ENCODE measurements at places on chromosomes 1 and 21.

- no peak for DNase-seq
These were observed 671.9 kb downstream of the PTPRC start for GRCh38 chr1:199310708-199311107.

DNA sequence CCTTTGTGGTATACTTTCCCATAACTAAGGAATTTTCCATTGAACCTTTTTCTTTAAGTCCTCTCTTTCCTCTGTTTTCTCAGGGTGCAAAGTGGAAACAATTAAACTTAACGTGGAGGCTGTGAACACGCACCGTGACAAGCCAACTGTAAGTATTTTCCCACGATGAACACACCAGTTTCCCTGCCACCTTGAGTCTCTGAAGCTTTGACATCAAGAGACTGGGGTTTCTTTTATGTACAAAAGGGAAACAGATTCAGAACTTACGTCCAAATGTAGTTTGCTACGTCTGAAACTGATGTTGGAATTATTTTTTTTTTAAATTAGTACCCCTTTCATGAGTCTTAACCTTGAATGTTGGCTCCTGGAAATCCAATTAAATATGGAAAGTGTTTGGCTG, 17.2 kb upstream of the C4BPB start:
- DNase-seq: no peak

- no peak for DNase-seq
These were observed 78.0 kb upstream of the KCNJ6 start for GRCh38 chr21:37994211-37994610.

DNA sequence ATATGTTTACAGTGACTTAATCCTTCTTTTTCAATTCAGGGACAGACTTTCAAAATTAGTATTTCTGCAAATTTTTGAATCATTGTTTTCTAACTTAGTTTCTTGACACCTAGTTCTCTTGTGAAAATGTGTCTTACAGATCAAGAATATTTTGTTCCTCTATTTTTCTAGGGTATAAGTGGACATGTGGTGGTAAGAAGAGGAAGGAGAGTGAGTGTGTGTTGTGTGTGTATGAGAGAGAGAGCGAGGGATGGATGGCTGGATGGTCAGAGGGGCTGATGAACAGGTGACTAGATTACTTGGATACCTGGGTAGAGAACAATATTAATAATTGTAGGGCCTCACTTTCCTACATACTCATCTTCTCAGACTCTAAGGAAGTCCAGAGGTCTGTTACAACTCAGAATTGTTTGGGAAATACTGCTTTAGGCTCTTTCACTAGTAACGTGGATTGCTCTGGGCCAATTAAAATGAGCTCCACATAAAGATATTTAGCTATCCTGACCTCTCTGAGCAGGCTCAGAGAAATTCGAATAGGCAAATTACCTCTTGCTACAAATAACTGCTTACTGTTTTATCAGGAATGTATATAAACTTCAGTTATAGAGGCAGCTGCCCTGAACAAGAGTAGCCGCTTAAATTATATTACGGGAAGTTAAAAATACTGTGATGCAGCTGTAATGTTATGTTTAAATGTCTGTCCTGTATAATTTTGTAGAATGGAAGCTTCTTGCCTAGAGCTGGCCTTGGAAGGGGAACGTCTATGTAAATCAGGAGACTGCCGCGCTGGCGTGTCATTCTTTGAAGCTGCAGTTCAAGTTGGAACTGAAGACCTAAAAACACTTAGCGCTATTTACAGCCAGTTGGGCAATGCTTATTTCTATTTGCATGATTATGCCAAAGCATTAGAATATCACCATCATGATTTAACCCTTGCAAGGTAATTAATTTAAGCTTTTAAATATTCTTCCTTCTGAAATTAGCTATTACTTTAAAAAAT, 19.7 kb downstream of the GPSM2 start:
- DNase-seq: no peak

GRCh38 chr21:34046917-34047316, 26.5 kb upstream of the MRPS6 start:
- no peak for DNase-seq

DNA sequence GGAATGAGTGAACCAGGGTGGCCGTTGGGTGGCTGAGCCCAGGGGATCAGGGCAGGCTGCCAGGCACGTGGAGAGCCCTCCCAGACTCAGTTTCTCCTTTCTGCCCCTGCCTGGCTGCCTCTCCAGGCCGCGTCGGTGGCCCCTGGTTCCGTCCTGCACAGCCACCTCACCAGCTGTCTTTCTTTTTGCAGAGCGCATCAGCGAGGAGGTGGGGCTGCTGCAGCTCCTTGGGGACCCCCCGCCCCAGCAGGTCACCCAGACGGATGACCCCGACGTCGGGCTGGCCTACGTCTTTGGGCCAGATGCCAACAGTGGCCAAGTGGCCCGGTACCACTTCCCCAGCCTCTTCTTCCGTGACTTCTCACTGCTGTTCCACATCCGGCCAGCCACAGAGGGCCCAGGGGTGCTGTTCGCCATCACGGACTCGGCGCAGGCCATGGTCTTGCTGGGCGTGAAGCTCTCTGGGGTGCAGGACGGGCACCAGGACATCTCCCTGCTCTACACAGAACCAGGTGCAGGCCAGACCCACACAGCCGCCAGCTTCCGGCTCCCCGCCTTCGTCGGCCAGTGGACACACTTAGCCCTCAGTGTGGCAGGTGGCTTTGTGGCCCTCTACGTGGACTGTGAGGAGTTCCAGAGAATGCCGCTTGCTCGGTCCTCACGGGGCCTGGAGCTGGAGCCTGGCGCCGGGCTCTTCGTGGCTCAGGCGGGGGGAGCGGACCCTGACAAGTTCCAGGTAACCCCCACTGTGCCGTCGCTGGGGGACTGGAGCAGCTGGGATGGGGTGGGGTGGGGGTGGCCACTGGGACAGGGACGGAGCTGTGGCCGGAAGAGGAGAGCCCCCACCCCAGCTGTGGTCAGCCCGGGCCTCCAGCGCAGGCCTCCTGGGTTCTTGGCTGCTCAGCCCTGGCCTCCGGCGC, 63.3 kb downstream of the COL18A1 start:
- DNase-seq: no peak

- peak; percentile 98 for DNase-seq
These were observed 262.8 kb downstream of the TPR start for GRCh38 chr1:186112280-186112679.

DNA sequence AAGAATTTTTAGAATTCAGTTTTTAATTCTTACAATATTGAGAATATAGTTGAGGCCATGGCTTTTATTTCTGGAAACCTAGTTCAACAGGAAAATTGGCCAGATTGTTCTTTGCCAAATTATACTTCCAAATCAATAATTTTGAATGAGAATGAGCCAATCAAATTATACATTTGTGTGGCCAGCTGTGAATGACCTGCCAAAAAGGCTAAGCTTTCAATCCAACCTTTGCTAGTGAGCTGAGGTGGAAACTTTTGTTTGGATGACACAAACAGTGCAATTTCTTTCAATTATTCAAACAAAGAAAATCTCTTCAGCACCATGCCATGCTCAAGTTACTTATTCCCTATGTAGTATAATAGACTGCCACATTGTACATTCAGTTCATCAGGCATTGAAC, 167.8 kb downstream of the PATJ start:
- no peak for DNase-seq

GRCh38 chr1:58802640-58803399, 19.0 kb upstream of the JUN start:
- no peak for DNase-seq

DNA sequence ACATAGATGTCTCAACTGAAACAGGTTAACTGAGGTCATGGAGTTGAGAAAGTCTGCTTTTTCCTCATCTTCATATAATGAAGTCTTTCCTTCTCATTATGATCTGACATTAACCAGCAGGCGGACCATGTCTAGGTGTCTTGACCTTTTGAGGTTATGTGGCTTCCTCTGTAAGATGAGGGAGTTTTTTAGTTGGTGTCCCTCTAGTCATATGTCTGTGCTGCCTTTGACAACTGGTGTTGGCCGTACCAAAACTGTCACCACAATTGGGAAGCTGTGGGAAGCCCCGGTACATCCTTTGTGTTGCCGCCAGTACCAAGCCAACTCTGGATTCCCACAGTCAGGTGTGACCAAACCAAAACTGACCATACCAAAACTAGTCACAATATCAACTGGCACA, 105.1 kb downstream of the PBX1 start:
- DNase-seq: no peak

GRCh38 chr1:84376000-84376910, 22.0 kb upstream of the DNASE2B start:
- no peak for DNase-seq

DNA sequence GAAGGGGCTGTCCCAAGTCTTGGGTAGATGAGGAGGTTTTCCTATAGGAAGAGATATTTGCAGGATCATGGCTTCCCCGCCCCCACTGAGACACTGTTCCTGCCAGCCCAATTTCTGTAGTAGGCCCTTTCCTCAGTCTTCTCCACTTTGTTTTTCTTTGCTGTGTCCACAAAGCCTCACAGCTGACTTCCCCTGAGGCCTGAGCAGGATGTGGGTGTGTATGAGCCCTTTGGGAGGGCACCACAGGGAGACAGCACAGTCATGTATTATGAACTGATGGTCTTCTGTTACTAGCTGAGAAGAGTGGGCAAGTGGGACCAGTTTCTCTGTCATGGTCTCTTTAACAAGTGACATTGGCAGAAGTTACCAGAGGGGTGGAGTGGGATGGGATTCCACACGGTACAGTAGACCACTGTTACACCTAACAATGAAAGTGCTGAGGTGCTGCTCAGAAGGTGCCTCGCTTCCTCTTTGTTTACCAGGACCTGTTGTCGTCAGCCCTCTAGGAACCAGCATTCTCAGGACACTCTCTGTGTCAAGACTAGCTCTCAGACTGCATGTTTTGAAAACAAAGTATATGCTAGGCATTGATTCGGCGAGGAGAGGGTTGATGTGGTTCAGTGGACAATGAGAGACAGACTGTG, 253.8 kb upstream of the HOOK1 start:
- no peak for DNase-seq

GRCh38 chr1:169844941-169845608, 48.6 kb downstream of the SCYL3 start:
- no peak for DNase-seq

DNA sequence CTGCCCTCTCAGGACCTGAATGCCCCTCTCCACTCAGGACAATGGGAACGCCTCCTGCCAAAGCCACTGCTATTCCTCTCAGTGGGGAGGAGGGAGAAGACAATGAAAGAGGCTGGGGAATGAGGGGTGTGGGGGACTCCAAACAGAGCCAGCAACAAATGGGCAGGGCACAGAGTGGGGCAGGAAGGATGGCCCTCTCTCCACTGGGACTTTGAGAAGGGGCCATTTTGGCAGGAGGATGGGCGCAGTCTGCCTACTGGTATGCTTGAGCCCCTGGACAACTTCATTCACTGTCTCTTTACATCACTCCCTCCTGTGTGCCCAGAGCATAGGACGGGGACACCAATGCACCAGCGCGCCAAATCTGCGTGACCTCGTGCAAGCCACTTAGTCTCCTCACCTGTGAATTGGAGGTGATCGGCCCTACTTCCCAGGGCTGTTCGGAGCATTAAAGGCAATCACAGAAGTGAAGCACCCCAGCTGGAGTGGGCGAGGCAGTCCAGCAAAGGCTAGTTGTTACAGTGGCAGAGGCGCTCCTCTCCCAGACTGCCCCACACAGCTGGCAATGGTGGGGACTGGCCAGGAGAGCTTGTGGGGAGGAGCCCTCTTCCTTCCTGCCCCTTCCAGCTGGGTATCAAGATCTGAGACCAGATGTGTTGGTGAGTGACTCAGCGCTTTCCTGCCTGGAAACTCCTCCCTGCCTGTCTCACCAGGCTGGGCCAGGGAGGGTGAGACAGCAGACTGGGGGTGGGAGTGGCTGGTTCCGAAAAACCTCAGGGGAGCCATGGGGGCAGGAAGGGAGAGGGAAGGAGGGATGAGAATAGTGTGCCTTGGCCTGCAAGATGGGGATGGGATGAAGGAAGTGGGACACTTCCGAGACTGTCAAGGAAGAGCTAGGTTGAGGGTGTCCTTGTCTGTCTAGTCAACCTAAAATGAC, 22.4 kb upstream of the SYNC start:
- peak; percentile 97 for DNase-seq

DNA sequence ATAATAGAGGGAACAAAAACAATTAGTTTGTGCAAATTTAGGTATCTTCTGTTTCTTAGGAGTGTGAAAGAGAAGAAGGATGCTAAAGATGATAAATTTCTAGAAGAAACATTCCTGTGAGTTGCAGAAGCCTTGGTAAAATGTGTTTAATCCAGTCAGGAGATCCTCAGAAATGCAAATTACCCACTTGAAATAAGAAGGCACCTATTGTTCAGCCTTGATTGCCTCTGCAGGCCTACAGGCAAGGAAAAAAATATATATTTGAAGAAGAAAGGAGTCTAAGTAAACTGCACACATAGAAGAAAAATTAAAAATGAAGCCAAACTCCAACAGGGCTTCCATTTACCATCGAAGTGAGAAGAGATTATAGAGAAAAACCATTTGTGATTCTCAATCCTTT, 51.0 kb upstream of the LHX8 start:
- DNase-seq: no peak

- no peak for DNase-seq
These were observed 448.2 kb downstream of the BRINP3 start for GRCh38 chr1:190029441-190029840.

- DNase-seq: peak; percentile 47
These were observed 193.0 kb downstream of the CACNA1E start for GRCh38 chr1:181676269-181676668.

DNA sequence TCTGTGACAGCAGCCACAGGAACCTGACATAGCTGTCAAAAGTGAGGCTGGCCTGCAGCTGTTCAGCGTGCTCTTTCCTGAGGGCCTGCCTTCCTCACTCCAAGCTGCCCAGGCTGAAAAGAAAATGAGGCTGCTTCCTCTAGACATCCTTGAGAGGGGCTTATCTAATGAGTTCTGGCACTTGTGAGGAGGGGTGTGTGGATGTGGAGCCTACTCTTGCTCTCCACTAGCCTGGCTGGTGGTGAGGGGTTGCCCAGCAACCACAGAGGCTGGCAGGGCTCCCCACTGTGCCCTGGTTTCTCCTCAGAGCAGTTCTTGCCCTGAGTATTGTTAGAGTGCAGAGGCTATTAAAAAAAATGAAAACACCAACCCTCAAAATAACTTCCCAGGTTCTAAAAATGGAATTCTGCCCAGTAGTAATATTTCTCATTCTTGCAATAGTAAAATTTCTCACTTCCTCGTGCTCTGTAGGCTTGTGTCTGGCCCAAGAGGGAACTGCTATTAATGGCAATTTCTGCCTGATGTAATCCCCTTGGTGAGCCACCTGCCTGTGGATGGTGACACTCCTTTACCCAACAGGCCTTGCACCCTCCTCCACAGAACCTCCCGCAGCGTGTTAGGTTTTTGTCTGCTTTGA, 52.6 kb upstream of the EPS8L3 start:
- no peak for DNase-seq

GRCh38 chr1:14707531-14708445, 109.3 kb downstream of the KAZN start:
- no peak for DNase-seq

DNA sequence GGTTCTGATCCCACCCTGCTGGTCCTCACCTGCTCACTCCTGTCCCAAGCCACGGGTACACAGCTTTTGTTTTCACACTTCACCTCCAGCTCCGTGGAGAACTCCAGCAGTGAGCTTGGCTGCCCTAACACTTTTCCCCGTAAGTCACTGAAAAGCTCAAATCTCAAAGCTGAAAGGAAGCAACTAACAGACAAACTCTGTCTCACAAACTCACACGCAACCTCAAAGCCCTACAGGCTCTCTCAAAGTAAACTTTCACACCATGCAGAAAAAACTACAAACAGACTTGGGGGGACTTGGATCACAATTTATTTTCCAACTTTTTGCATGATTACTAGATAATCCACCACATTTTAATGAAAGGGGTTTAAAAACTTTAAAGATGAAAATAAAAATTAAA, 88.3 kb downstream of the AK5 start:
- DNase-seq: no peak
